ENCODE measurements at places on chromosomes 1 and 21.

- no peak for DNase-seq
These were observed 151.1 kb upstream of the DPT start for GRCh38 chr1:168879896-168880734.

- DNase-seq = no peak
These were observed 196.5 kb downstream of the DYRK1A start for GRCh38 chr21:37562920-37563640.

- no peak for DNase-seq
These were observed 657.6 kb upstream of the CXADR start for GRCh38 chr21:16855164-16855667.

GRCh38 chr1:13662493-13662892 is 37.5 kb upstream of the PRDM2 start:
- no peak for DNase-seq

- DNase-seq = no peak
These were observed 95.7 kb downstream of the RHOU start for GRCh38 chr1:228830954-228831481.

DNA sequence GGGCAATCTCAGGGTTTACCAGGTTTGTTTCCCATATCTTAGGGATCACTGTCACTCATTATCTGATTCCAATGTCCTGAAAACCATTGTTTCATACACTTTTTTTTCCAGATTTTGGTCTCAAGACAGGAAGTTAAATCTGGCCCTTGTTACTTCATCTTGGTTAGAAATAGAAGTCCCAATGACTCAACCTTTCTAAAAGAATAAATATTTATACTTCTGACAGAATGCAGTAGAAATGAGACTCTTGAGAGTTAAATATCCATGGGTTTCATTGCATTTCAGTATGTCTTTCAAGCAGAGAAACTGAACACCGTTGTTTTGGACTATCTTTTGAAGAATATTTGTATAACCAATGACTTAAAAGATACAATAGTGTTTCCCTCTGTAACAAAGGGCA is 19.8 kb upstream of the VCAM1 start:
- no peak for DNase-seq

DNA sequence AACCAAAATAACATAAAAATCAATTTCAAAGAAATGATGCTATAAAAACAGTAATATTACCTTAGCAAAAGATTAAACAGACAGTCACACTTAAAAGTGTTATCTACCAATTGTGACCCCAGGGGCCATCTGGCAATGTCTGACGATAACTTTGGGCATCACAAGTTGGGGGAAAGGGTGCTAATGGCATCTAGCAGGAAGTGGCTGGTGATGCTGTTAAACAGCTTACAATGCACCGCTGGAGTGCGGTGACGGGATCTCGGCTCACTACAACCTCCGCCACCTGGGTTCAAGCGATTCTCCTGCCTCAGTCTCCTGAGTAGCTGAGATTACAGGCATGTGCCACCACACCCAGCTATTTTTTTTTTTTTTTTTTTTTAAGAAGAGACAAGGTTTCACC is 27.6 kb downstream of the NUP133 start:
- DNase-seq = no peak

DNA sequence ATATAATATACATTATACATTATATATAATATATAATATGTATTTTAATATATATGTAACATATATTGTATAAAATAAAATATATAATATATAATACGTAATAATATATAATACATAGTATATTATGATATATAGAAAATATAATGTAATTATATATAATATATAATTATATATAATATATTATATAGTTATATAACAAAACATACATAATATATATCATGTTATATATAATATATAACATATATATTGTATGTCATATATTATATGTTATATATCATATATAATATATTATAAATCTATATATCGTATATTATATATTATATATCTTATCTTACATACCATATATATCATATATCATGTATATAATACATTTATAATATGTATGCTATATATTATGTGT is 248.2 kb upstream of the TPTE start:
- no peak for DNase-seq

DNA sequence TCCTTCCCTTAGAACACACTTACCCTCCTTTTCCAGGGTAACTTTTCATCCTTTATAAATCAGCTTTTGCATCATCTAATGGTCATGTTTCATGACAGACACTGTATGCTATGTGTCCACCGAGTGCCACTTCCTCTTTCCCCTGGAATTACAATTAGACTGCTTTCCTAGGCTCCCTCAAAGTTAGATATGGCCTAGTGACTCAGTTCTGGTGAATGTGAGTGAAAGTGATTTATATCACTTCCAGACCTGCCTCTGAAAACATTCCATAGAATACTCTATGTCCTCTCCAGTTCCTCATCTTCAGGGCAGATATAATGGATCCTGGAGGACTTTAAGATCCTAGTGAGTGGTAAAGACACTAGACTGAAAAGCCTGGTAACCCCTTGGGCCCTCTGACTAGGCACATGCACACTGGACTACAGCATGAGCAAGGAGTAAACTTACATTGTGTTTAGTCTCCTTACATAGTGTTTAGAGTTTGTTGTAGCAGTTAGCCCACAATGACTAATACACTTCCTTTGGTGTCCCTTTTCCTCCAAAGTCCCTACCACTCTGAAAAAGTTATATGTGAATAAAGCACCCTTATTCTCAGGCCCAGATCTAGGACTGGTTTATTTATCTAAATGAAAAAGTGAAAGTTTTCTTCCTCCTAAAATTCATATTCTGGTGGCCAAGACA is 59.3 kb downstream of the GPR88 start:
- no peak for DNase-seq

DNA sequence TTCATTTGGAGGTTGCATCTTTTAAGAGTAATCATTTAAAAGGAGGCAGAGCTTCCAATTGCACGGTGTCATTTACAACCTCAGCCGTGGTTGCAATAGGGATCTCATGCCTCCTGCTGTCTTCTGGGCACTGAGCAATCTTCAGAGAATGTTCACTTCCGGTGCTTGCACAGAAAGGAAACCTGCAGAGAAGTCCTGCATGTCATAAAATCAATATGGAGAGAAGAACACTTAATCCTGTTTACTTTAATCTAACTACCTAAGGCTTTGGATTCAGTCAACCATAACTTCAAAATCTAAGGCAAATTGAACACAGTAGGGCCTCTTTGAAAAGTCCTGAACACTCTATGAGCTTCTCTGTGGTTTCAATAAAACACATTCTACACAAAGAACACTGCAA is 11.3 kb upstream of the MAP10 start:
- no peak for DNase-seq

DNA sequence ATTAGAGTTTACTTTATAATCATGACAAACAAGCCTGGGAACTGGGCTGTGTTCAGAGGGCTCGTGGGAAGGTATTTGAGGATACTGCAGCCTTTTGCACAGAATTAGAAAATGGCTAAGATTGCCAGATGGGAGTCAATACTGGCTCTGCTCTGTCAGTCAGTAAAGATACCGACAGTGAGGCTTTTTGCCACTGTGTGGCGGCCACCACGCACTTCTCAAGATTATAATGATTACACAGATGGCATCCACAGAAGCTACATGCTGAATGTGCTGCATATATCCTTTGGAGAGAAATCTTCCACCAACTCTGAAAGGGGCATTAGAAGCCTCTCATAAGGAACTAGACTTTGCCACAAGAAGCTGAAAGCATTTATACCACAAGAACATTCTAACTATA is 213.4 kb upstream of the PTBP2 start:
- DNase-seq = no peak

GRCh38 chr1:191151321-191151807 is 673.7 kb upstream of the BRINP3 start:
- no peak for DNase-seq

DNA sequence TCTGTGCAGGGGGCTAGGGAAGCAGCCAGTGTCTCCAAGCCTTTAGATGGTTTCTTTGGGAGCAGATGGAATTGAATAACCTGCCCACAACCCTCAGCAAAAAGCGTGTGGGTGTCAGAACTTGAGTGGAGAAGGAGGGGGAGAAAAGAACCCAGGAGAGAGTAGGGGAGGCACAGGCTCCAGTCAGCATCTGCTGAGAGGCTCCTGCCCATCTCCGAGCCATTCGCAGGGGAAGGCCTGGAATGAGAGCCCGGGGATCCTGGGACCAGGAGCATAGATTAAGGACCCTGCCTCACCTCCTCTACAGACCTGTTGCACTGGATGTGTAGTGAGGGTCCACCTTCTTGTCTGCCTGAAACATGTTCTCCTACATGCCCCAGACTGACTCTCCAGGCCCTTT is 16.3 kb downstream of the TMEM81 start:
- no peak for DNase-seq

DNA sequence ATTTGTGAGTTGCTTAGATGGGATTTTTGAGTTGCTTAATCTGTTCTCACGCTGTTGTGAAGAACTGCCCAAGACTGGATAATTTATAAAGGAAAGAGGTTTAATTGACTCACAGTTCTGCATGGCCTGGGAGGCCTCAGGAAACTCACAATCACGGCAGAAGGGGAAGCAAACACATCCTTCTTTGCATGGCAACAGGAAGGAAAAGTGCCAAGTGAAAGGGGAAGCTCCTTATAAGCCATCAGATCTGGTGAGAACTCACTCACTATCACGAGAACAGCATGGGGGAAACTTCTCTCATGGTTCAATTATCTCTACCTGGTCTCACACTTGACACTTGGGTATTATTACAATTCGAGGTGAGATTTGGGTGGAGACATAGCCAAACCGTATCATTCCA is 10.3 kb downstream of the CLIC6 start:
- DNase-seq = no peak

DNA sequence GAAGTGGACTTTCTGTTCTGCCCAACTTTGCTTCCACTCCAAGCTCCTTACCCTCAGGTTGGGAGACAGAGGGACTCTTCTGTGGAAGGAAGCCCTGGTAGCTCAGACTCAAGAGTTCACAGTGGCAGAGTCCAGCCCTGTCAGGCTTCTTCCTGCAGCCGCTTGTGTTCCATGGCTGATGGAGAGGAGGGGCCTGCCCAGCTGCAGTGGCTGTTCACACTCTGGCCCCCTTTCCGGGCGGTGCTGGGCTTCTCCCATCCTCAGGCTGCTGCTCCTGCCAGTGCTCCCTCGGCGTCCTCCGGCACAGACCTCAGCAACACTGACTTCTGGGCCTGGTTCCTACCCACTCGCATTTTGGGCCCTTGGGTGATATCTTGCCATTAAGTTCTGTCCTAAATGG is 4.0 kb downstream of the KRTAP10-1 start:
- no peak for DNase-seq

- DNase-seq = no peak
These were observed 261.9 kb downstream of the HHIPL2 start for GRCh38 chr1:222286011-222286410.

- DNase-seq = no peak
These were observed 525 bp downstream of the RYR2 start for GRCh38 chr1:237042526-237042891.

- DNase-seq = no peak
These were observed 36.8 kb upstream of the PODN start for GRCh38 chr1:53025034-53025768.

DNA sequence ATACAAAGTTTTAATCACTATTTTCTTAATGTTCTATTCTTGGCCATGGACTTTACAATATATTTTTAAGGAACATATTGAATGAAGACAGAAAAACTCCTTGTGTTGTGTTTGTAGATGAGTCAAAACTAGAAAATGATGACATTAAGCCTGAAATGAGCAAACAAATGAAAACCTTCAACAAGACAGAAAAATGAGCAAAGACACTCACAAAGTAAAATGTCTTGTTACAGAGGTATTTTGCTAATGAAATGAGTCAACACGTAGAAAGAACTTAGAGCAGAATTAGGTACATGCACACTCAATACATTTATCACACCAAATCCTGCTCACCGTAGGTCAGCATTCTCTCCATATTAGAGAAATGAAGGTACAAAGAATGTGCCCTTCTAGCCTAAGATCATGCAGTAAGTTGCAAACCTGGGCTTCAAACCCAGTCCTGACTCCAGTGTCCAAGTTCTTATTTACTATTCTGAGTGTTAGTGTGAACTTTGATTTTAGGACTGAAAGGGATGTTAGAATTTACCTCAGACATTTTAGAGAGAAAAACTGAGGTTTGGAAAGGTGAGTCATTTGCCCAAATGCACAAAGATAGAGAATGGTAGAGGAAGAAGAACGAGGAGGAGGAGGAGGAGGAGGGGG is 133.9 kb upstream of the SGIP1 start:
- DNase-seq = no peak

DNA sequence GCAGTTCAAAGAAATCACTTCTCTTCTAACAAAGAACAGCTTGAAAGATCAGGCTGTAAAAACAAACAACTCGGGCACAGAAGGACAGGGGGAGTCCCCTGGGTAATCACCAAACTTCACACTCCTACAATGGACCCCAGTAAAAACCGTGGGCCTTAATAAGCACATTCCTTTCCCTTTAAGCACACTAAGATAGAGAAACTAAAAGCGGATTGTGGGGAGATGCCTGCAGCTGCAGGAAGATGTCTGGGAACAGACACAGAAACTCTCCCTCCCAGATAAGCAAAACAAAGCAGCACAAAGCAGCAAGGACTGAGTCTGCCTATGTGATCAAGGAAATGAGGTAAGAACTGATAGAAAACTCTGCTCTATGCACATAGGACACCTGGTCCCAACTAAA is 37.6 kb upstream of the CTBS start:
- no peak for DNase-seq

DNA sequence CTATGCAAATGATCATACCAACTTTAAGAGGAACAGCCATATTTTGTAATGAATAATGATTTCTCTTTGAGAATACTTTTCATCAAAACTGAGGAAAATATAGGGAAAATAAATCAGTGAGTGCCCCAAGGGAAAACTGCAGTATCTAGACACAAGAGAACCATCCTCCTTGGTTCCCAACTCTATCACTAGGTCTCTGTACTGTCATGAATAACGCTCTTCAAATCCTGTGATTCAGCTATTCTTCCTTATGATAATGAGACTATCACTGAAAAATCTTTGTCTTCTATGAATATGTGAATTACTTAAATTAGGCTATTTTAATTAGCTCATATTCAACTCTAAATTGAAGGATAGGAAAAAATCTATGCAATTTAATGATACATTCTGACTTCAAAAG is 2.3 kb downstream of the OR2L5 start:
- DNase-seq = no peak

GRCh38 chr1:219882096-219882495 is 46.3 kb downstream of the SLC30A10 start:
- DNase-seq = no peak

DNA sequence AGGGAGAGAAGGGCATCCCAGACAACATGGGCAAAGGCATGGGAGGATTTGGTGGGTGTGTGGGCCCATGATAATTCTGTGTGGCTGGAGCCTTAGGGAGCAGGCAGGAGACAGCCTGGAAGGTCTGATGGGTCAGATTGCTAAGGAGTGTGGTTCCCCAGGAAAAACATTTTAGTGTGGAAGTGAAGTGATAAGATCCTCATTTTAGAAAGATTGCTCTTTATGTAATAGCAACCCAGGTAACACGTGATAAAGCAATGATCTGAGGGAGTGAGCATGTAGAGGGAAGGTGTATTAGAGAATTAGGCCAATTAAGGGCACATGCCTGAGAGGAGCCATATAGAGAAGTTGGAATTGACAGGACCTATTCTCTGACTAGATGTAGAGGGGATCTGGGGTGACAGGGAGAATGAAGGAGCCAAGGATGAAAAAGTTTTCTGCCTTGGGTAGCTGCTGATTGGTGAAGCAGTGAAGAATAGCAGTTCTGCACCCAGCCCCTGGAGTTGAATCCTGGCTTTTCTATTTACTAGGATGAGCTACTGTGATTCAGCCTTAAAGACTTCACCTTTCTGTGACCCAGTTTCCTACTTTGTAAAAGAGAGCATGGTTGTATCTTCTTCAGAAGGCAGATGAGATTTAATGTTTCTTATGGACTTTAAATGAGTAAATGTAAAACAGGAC is 18.7 kb upstream of the SLAMF6 start:
- no peak for DNase-seq

GRCh38 chr1:5308249-5308648 is 653.8 kb downstream of the AJAP1 start:
- DNase-seq = no peak

Measured in NCI-H1930 (cell line).